Pancreas (tissue), 10 donors: ENCODE measurements at places on chromosomes 5 and 9. TPM values are rescaled to one million over a fixed set of nuclear protein-coding genes. Genes with fewer than 3 reads are reported as not detected.

EPB41L4A gene
- 6.8 TPM for polyA plus RNA-seq

ENHO gene
- 4.3 TPM for polyA plus RNA-seq

TAS2R1 gene
- not detected for polyA plus RNA-seq

HSPA4 gene
- 29.9 TPM for polyA plus RNA-seq

FUT7 gene
- not detected for polyA plus RNA-seq

TOR4A gene
- polyA plus RNA-seq: 3.0 TPM

CYLC2 gene
- polyA plus RNA-seq: not detected

SPACA9 gene
- 3.6 TPM for polyA plus RNA-seq
